ENCODE measurements at places on chromosomes 13 and 19.
A peak's percentile ranks its signal among the peaks of the same experiment; 100 is the strongest.

DNA sequence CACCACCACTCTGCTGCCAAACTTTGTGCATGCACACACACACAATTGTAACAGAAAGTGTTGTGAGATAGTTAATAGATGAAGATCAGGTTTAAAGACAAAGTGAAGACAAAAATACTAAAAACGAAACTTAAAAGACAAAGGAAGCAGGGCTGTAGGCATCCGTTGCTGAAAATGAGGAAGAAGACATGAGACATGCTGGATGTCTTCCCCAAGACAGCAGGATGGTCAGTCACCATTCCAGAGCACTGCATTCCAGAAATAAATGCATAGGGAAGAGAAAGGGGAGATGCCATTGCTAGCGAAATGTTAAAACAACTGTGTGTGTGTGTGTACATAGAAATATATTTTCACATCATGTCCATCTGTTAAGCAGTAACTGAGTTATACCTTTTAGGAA lies 520.1 kb downstream of the SUCLA2 start:
- DNase-seq = no peak

- DNase-seq = no peak
These were observed 2358.4 kb downstream of the PCDH9 start for GRCh38 chr13:64871742-64872141.

GRCh38 chr19:2426611-2427428 lies 566 bp downstream of the TIMM13 start:
- peak; percentile 57 for DNase-seq

GRCh38 chr19:1241417-1242095 lies at the start of gene ATP5F1D:
ATP5F1D (plus strand) TSS chr19:1241751; CDS start chr19:1241851, 100 bp downstream.
- peak; percentile 98 for DNase-seq

DNA sequence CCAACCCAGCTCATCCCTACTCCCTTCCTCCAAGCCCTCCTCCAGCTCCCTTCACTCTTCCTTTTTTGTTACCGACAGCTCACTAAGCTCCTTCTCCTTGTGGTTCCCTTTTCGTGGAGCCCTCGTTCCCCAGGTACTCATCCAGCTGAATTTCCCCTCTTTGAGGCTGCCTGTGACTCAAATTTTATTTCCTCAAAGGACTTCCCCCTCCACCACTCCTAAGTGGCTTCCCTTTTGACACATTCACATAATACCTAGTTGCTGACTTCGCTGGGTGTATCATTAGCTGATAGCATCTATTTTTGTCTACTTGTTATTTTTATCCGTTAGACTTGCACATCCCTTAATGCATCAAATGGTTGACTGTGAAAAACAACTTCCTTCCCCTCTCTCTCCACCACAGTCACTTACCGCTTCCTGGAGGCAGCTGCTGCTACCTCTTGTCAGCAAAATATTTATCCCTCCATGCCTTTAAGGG lies 14.5 kb downstream of the FFAR2 start:
- no peak for DNase-seq

DNA sequence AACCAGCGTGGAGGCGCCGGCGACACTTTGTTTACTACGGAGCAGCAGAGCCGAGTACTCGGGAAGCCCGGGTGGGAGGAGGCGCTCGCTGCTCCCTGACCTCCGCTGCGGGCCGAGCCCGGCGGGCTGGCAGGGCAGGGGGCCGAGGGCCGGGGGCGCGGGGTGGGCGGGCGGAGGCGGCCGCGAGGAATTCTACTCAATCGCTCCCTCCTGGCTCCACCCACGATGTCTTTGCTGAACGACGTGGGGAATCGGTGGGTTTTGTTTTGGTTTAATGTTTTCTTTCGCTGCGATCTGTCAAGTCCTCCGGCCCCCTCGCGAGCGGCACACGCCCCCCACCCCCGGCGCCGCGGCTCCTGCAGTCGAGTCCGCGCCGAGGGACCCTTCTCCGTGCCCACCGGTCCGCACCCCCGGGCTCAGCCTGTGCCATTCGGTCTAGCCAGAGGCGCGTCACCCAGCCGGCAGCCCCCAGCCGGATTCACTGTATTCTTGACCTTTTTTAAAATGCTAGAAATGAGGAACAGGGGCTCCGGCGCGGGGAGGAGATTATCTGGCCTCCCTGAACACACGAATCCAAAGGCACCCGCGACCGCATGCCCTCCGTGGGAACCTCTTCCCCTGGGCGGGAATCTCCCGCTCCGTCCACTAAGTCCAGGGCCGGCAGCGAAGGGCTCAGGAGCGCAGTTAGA lies 636 bp upstream of the FOXO1 start:
- peak; percentile 51 for DNase-seq

DNA sequence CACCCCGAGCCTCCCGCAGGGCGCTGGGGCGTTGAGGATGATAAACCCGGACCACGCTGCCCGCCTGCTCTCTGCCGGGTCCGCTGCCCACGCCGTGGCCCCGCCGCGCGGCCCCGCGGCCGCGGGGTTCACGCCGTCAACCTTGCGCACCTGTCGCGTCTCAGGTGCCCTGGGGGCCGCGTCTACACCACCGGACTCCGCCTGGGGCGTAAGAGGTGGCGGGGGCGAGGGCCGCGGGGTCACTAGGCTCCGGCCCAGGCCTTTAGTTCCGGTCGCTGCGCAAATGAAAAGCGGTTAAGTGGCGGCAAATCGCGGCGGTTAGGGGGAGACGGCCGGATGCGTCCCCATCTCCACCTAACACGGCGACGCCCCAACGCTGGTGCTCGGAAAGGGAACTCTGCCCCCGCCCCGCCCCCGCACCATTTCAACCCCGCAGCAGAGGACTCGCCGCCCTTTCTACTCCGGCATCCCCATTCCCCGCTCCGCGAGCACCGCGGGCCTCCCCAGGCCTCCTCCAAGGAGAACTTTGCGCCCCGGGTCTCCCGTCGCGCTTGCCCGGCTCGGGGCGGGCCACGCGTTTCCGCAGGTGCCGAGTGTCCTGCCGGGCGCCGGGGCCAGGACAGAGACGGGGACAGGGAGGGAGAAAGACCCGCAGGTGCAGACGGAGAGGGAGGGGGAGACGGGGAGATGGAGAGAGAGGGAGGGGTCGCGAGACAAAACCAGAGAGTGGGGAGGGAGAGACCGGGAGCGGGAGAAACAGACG lies 4.3 kb downstream of the ONECUT3 start:
- DNase-seq = no peak

DNA sequence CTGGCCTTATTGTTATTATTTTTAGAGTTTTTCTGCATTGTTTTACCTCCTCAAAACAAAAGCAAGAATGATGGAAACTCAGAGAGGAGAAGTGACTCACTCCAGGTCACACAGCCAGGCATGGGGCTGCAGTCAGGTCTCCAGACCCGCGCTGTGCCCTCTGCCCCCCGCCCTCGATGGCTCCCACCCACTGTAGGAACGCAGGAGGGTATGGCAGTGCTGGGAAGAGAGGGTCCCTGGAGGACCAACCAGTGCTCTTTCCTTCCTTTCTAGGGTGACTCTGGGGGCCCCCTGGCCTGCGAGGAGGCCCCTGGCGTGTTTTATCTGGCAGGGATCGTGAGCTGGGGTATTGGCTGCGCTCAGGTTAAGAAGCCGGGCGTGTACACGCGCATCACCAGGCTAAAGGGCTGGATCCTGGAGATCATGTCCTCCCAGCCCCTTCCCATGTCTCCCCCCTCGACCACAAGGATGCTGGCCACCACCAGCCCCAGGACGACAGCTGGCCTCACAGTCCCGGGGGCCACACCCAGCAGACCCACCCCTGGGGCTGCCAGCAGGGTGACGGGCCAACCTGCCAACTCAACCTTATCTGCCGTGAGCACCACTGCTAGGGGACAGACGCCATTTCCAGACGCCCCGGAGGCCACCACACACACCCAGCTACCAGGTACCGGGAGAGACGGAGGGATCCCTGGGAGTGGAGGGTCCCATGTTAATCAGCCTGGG lies 5.6 kb downstream of the TIMM13 start:
- no peak for DNase-seq

DNA sequence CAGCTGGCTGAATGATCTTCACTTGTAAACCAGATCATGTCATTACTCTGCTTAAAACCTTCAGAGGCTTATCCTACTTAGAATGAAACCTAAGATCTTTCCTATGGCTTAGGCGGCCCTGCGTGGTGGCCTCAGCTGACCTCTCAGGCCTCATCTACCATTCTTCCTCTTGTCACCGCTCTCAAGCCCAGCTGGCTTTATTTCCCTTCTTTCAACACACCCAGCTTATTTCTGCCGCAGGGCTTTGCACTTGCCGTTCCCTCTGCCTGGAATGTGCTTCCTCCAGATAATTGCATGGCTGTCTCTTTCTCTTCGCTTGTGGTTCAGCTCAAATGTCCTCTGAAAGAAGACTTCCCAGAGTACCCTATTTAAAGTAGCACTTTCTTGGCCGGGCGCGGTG lies 3.6 kb upstream of the ASF1B start:
- no peak for DNase-seq

GRCh38 chr19:4516199-4516938 lies 1.9 kb downstream of the PLIN4 start:
- no peak for DNase-seq

GRCh38 chr13:49760558-49760957 lies 31.9 kb downstream of the KPNA3 start:
- DNase-seq = no peak

- DNase-seq = peak; percentile 85
These were observed 102.0 kb downstream of the STARD13 start for GRCh38 chr13:33183431-33184111.

DNA sequence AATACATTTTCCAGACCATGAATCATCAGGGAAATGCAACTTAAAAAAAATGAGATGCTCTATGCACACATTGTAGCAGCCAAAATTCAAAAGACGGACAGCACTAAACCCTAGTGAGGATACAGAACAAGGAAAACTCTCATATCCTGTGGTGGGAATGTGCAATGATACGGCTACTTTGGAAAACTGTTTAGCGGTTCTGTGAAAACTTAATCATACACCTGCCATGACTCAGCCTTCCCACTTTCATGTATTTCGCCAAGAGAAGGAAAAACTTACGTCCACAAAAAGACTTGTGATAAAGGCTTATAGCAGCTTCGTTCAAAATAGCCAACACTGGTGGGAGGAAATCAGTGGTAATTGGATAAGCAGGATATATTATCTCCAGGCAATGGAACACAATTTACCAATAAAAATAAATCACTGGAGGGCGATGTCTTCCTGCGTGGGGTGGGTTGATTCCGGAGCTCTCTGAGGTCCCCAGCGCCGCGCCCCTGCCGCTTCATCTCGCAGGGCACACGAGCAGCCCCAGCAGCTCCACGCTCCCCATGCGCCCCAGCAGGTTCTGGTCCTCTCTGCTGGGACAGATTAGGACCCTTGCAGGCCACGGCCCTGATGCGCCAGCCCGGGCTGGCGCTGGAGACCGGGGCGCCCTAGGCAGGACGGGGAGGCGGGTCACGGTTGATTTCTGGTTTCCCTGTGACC lies 97.2 kb upstream of the ARHGEF7 start:
- DNase-seq = no peak

GRCh38 chr19:52520013-52520412 lies 7.5 kb upstream of the ZNF808 start:
- no peak for DNase-seq

DNA sequence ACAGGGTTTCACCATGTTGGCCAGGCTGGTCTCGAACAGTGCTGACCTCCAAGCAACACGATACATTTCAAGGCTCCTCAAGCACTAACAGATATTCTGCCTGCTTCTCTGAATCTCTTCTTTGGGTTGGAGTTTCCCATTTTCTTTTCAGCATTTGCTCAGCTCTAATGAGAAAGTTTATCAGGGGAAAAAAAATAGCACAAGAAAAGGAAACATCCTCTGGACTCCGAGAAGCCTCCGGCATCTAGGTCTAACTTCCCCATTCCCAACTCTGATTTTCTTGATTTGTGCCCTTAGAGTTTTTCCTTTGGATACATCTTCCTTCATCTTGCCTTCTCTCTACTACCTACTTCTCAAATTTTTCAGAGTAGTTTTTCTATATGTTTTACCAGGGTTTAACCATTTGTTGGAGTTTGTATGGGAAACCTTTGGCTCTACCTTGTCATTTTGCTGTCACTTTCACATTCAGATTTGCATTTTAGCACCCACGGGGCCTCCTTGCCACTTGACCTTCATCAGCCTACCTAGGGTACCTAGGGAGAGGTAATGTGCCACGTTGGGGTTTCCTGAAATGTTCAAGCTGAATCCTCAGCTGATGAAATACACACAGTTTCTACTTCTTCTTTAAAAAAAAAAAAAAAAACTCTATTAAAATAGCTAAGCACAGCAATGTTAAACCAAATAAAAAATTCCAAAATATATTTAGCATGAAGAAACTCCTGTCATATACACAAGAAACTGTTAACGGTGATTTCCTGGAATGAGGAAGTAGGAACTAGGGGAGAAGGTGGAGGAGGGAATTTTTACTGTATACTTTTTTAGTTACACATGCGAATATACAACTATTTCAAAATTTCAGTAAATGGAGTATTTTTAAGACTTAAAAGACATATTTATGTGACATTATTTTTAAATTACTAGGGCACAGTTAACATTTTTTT lies 5.1 kb upstream of the USP12 start:
- DNase-seq = no peak

DNA sequence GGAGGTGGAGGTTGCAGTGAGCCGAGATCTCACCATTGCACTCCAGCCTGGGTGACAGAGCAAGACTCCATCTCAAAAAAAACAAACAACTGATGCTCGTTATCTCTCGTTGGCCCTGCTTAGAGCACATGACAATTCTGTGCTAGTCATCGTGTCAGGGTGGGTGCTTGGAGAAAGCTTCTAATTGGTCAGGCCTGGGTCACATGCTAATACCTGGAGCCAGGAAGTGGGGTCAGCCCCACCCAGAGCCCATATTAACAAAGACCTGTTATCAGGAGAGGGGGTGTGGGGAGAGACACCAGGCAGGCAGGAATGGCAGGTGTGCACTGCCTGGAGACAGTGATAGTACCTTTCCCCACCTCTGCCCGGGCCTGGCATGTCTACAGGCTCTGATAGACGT lies 84.9 kb downstream of the DPF1 start:
- no peak for DNase-seq

GRCh38 chr19:29798774-29799497 lies 12.9 kb upstream of the CCNE1 start:
- peak; percentile 38 for DNase-seq

- DNase-seq = peak; percentile 53
These were observed 5.2 kb downstream of the CHAMP1 start for GRCh38 chr13:114319441-114319913.

DNA sequence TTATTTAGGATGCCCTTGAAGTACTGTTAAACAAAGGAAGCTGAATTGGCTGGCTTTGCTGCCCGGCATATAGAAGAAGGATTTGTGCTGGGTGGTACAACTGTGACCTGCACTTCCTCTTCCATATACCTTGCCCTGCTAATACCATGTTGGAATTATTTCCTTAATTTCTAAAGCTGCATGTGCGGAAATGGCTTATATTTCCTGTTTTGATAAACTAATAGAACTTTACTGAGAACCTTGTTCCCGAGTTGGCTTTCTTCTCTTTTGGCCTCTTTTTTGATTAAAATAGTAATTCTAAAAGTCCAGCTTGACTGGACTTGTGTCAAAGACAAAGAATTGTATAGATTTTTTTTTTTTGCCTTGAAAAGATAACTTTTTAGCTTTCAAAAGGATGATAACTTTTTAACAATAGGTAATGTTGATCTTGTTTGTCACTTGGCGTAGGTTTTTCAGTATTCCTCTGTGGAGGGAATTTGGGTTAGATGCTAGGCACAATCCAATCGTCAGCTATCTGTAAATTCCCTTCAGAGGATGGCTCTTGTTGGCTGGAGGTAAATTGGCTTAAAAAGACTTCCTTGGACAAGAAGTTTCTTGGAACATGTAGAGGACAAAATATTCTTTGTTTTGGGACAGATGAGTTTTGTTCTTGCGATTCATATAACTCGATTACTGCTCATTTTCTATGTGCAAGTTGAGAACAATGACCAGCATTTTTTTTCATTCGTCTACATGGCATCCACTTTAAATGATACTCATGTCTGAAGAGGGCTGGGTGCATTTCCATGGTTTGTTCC lies 41.4 kb downstream of the COL4A2 start:
- no peak for DNase-seq

Data from astrocyte of the hippocampus (primary cell).